ENCODE measurements at places on chromosomes 2 and 18.

- DNase-seq: no peak
These were observed 141.5 kb downstream of the PIGN start for GRCh38 chr18:62045316-62045715.

- no peak for DNase-seq
These were observed 69.7 kb downstream of the FEZ2 start for GRCh38 chr2:36528274-36528673.

DNA sequence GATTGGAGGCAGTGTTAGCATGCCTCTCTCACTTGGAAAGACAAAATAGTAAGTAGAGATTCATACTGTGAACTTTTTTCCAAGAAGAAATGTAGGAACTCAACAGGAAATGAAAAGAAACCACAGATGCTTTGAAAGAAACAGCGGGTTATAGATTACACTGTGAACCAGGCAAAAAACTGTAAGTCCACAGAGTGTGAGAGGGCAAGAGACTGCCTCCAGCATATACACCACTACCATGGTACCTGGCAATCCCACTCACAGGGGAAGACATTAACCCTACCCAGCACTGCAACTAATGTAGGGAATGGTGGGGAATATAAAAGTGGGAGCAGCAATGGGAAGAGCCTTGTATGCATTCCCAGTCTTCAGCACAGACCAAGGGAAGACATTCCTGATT lies 150.6 kb upstream of the GALNT5 start:
- DNase-seq: no peak

GRCh38 chr18:45467945-45468344 lies 147.3 kb upstream of the SLC14A2 start:
- no peak for DNase-seq

DNA sequence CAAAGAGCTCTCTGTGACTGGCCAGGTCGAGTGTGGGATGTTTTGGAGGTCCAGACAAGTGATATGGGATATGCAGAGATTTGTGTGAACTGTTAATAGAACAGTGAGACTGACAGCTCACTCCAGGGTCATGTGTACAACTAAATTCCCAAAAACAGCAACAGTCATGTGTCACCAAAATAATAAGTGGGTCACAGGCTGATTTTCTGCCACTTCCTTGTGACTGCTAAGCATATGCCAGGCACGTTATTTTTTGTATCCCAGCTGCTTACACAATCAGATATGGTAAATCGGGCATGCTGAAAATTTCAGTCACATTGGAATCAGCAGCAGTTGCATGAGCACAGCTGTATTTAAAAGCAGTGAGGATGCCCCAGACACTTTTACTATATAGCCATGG lies 198.7 kb downstream of the PTGR3 start:
- DNase-seq: no peak

GRCh38 chr2:141260911-141261310 lies 869.9 kb downstream of the LRP1B start:
- DNase-seq: no peak

DNA sequence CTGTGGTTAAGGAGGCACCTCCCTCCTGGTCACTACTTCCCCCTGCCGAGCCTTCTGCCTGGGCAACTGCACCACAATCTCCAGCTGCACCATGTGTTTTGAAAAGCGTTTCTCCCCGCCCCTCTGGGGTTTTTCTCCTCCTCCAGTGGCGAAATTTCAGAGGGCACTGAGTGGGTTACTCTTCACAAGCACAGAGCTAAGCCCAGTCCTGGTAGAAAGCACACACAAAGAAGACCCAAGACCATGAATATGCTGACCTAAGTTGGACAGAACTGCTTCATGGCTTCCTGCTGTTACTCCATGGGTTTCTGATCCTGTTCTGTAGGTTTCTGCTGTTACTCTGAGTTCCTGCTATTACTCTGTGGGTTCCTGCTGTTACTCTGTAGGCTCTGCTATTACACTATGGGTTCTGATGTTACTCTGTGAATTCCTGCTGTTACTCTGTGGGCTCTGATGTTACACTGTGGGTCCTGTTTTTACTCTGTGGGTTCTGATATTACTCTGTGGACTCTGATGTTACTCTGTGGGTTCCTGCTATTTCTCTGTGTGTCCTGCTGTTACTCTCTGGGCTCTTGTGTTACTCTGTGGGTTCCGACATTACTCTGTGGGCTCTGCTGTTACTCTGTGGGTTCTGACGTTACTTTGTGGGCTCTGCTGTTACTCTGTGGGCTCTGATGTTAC lies 216.6 kb downstream of the RTP5 start:
- peak; percentile 81 for DNase-seq

DNA sequence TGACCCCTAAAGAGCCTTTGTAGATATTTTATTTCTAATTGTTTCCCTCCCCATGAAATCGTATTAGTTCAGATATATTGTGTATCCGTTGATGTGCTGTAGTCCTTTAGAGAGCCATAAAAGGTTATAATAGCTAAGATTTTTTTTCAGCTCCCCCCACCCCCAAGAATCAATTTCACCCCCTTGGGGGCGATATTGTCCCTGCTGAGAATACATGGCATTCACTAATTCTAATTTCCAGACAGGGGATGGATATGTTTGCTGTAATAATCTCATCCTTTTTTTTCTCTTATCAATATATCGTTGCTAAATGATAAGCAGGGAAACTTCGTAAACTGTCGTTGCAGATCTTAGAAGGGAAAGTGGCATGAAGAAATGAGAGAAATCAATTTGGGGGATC lies 530.7 kb downstream of the TMEM182 start:
- no peak for DNase-seq

GRCh38 chr2:139964721-139965440 lies 1184.7 kb upstream of the NXPH2 start:
- no peak for DNase-seq

DNA sequence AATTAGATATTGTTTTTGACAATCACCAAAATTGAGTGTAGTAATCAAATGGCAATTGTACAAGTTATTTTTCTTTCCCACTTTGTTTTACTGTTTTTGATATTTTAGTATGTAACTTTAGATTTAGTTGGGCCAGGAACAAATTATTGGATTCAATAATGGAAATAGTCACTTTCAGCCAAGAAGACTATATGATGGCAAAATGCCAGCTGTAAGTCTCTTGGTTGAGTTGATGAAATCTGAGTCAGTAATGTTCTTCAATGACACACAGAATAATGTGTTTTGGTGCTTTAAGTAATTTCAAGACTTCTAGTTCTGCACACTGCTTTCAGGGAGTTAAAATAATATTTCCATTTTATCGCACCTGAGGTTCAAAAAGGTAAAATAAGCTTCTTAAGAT lies 2022.0 kb upstream of the CELF4 start:
- no peak for DNase-seq

DNA sequence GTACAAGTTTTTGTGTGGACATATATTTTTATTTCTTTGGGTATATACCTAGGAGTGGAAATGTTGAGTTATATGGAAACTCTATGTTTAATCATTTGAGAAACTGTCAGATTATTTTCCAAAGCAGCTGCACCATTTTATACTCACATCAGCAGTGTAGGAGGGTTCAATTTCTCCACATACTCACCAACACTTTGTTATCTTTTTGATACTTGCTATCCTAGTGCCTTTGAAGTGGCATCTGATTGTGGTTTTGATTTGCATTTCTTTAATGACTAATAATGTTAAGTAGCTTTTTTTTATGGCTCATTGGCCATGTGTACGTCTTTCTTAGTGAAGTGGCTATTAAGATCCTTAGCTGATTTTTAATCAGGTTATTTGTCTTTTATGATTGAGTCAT lies 64.7 kb upstream of the SLC8A1 start:
- DNase-seq: no peak

GRCh38 chr2:216189410-216189809 lies 80.3 kb downstream of the XRCC5 start:
- no peak for DNase-seq

DNA sequence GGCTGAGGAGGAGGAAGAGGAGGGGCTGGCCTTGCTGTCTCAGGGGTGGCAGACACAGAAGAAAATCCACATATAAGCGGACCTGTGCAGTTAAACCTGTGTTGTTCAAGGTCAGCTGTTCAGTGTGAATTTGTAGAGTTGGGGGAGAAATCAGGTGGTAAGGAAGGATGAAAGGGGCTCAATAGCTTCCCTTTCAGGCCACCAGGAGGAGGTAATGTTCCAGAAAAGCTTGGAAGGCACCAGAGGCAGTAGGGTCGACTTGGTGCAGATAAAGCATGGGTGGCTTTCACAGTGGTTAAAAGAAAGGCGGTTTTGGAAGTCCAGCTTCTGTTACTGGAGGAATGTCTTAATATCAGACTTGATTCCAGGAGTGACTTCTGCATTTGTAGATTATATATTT lies 167.4 kb downstream of the THSD7B start:
- DNase-seq: no peak

DNA sequence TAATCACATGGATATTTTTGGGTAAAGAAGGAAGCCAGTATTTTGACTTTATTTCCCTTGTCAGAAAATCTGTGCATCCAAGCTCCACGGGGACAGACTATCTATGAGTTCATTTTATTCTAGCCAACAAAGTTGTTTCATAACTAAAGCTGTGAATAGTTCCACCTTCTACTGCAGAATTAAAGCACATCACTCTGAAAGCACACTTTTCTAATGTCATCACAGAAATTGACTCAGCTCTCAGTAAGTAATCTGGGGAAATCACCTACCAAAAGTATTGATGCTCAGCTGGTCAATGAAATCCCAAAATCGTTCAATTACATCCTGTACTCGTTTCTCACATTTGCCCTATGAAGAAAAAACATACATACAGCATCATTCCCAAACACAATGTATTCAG lies 19.1 kb downstream of the IAH1 start:
- DNase-seq: no peak

DNA sequence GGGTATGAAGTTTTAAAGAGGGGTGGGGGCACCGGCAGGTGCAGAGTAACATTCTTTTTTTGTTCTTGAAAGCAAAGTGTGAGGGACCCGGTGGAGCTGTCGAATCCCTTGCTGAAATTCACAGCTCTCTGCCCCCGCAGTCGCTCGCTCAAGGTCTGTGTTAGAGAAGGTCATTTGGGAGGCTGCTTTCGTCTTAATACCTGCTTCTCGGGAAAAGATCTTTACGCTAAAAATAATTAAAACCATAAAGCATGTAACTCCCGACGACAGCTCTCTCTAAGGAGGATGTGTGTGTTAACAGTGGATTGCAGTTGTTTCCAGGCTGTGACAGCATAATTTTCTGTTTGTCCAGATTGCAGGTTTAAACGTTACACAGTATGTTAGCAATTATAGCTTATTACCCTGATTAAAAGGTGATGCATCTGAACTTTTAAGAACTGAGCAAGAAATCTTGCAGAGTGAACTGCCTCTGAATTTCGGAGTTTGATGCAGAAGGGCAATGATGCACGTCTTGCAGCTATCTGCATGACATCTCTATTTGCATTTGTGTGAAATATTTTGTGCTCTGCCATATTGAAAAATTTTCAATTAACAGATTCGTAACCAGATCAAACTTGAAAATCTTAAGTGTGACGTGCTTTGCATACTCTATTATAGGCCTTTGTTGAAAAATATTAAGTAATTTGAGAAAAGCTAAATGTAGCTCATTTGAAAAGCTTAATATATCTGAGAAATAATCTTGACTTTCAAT lies 954 bp downstream of the RAPGEF4 start:
- DNase-seq: no peak

- no peak for DNase-seq
These were observed 10.6 kb upstream of the ANXA4 start for GRCh38 chr2:69731147-69731970.

GRCh38 chr18:9726175-9726574 lies 18.1 kb downstream of the RAB31 start:
- no peak for DNase-seq

GRCh38 chr2:96117701-96118588 lies 1.6 kb upstream of the ADRA2B start:
- peak; percentile 69 for DNase-seq

GRCh38 chr2:72154386-72154975 lies 6.8 kb upstream of the CYP26B1 start:
- DNase-seq: peak; percentile 36

- no peak for DNase-seq
These were observed 110.6 kb upstream of the MEIS1 start for GRCh38 chr2:66324356-66324755.

DNA sequence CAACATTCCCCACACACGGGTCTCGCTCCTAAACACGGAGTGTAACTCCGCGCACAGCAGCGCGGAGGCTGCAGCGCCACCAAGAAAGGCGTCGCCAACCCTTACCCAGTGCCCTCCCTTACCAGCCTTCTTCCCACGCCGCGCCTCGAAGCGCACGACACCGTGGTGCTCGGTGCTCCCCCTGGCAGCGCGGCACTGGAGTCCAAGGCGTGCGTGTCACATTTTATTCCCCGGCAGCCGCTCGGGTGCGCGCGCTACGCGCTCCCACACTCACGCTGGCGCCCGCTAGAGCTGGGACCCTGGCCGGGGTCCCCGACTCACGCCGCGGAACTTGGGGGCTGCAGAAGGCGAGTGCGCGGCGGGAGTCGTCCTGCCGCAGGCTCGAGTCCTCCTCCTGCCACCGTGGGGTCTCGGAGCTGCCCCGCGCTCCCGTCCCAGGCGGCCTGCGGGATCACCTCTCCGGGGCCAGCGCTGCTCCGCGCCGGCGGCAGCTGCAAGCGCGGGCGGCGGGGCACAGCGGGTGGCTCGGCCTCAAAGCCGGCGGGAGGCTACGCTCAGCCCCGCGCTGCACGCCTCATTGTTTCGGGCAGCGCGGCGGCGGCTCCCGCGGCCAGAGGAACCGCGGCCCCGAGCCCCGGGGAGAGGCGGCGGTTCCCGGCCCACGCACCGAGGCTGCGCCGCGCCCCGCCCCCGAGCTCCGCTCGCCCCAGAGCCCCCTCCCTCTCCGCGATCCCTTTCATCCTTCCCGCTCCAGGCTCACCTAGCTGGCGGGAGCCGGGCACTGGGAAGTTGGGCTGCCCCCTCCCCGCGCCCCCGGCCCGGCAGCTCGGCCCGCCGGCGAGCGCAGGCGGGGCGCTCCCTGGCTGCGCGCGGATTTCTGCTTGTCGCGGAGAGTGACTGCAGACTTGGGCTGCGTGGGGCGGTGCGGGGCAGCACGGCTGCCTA lies at the start of gene ST6GAL2:
Gene ST6GAL2, minus strand, starts transcription at position 197 of the 945 bp plus-strand sequence. CDS start 42,190 bp downstream, outside the sequence.
- peak; percentile 89 for DNase-seq

- no peak for DNase-seq
These were observed 57.1 kb upstream of the PAX3 start for GRCh38 chr2:222355860-222356259.

GRCh38 chr18:33745871-33746545 lies 168.0 kb downstream of the ASXL3 start:
- no peak for DNase-seq

DNA sequence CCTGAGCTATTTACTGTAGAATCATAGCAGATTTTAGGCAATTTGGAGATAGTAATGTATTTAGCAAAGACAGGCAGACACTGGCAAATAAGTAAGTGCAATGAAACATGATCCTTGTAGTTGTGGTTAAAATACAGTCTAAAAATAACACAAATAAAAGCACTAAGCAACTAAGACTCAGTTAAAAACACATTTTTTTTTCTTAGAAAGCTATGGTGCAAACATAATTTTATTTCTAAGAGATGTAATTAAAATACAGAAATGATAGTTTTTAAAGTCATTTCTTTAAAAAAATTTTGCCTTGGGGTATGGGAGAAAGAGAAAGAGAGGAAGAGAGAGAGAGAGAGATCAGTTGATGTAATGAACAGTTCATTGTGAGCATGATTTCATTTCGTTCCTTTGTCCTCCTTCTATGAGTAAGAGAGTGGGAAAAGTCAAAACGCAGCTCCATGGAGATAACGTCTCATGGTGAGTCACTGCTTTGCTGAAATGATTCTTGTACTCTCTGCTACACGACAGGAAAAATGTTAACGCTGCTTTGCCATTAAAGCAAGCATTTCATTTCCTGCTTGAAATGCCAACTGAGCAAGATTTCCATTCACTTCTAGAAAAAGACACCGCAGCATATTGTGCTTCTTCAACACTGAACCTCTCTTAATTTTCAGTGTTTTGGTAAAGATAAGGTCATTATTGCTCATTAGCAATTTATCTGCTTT lies 61.3 kb upstream of the PGAP1 start:
- DNase-seq: no peak

- DNase-seq: no peak
These were observed 23.4 kb downstream of the ACSL3 start for GRCh38 chr2:222884114-222884771.

Data from aorta (tissue), 5 donors.